GM13977 (cell line): ENCODE measurements at places on chromosomes 5 and 9.

DNA sequence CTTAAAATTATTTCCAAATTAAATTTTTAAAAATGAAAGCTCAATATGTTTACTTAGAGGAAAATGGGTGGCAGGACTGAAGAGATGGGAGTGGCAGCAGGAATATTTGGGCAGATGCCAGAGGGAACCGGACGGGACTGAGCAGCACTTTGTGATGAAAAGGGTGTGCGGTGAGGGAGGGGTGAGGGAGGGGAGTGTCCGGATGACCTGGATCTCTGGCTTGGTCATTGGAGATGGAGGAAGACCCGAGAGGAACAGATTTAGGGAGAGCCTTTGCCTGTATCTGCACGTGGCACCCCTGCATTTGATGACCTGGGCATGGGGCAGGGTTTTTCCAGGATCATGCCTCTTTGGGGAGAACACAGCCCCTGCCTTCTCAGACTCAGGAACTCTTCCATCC lies 201.1 kb upstream of the MVB12B start:
- no peak for DNase-seq

DNA sequence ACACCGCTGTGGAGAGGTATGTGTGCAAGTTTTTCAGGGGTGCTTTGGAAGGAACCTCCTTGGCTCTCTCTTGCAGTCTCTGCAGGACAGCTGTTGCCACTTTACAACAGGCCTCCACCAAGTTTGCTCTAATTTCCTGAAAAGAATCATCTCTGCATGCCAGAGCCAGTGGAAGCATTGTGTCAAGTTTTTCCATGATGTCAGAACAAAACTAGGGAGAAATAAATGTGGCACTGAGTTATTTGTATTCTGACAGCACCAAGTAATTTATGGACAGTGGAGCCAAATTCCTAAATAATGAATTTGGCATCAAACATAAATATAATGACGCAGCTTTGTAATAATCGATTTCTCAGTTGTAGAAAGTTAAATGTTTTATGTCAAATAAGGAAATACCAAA lies 146.9 kb downstream of the KIAA0825 start:
- no peak for DNase-seq

DNA sequence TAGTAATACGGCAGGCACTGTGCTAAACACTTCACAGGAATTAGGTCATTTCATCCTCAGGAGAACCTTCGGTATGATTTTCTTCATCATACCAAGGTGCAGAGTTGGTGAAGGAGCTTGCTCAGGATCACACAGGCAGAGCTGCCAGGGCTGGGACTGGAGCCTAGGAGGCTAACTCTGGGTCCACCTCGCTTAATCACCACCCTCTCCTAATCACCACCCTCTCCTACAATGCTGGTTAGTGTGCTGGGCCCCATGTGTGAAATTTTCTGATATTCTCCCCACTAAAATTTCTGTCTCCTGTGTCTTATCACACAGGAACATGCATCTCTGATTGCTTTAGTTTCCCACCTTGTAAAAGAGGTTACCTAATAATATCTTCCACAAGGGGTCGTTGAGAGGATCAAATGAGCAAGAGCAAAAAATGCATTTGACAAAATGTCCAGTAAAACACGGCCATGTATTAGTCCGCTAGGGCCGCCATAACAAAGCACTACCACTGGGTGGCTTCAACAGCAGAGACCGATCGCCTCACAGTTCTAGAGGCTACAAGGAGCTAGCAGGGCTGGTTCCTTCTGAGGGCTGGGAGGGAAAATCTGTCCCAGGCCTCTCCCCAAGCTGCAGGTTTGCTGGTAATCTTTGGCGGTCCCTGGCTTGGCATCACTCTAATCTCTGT lies 128.2 kb upstream of the NFIB start:
- no peak for DNase-seq

- DNase-seq = no peak
Observed at GRCh38 chr5:169119288-169120048, 181.5 kb downstream of the SLIT3 start.

DNA sequence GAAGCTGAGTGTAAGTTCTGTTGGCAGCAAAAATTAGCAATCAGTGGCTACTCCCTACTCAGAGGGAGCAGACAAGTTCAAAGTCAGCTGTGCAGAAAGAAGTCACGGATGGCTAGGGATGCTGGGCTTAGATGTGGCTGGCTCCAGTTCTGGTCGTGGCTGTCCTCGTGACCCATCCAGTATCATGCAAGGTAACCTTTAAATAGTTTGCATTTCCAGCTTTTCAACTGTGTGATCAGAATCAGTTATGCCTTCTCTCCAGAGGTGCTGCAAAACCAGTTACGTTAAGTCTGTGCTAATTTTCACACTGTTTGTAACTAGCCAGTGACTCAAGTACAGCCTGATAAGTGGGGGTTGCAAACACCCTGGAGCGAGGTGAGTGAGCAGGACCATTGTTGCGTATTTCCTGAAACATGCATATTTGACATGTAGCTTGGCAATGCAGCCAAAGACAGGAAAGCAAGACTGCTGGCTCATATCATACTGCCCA lies 302.4 kb downstream of the ATPSCKMT start:
- no peak for DNase-seq

DNA sequence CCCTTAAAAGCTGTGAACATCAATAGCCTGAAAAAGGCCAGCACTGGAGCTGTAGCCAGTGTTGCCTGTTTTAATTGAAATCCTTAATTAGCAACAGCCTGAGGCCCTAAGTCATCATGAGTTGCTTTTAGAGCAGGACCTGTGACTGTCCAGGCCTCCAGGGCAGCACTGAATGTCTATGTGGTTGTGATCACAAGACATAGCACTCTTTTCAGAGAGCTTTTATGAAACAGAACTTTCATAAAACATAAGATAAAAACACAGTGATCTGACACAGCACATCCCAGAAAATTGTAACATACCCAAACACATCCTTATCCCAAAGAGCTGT lies 85.5 kb upstream of the MYO10 start:
- no peak for DNase-seq

DNA sequence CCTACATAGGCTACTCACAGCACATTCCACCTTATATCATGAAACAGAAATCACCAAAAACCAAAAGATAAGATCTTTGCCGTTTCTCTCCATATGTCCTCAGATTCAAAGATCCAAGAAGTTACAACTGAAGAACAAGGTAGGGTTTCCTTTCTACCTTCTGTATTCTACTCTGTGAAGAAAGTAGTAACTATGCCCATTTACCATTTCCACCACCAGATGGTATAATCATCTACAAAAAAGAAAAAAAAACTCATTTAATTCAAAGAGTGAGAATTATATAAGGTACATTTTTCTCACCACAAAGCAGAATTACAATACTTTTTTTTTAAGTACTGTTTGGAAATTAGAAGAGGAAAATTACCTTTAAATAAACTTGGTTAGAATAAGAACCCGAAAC lies 172.6 kb upstream of the PTGER4 start:
- no peak for DNase-seq

DNA sequence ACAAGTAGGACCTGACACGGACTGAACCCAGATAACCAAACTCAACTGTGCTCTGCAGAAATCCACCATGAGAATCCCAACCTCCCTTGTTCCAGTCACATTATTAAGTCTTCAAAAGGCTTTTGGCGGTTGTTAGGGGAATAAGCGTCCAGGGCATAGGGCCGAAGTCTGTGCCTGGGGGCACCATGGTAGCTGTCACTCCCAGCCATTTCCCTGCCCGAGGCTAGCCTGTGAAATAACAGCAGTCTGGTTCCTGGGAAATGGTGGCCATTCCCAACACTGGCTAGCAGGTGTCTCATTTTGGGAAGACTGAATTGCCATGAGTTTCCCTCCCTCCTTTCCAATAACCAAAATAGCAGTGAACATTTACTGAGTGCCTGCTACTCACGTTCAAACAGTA lies 122.2 kb downstream of the CRB2 start:
- no peak for DNase-seq

- DNase-seq = no peak
Observed at GRCh38 chr5:59348189-59348588, 545.3 kb downstream of the PDE4D start.

GRCh38 chr9:32554107-32554506 lies 1.7 kb upstream of the TOPORS start:
- DNase-seq = no peak

- DNase-seq = no peak
Observed at GRCh38 chr9:78620764-78621163, 323.8 kb downstream of the PSAT1 start.

GRCh38 chr9:114500697-114501292 lies 4.5 kb downstream of the WHRN start:
- no peak for DNase-seq

- no peak for DNase-seq
Observed at GRCh38 chr9:134637696-134638501, 3.7 kb upstream of the COL5A1 start.

DNA sequence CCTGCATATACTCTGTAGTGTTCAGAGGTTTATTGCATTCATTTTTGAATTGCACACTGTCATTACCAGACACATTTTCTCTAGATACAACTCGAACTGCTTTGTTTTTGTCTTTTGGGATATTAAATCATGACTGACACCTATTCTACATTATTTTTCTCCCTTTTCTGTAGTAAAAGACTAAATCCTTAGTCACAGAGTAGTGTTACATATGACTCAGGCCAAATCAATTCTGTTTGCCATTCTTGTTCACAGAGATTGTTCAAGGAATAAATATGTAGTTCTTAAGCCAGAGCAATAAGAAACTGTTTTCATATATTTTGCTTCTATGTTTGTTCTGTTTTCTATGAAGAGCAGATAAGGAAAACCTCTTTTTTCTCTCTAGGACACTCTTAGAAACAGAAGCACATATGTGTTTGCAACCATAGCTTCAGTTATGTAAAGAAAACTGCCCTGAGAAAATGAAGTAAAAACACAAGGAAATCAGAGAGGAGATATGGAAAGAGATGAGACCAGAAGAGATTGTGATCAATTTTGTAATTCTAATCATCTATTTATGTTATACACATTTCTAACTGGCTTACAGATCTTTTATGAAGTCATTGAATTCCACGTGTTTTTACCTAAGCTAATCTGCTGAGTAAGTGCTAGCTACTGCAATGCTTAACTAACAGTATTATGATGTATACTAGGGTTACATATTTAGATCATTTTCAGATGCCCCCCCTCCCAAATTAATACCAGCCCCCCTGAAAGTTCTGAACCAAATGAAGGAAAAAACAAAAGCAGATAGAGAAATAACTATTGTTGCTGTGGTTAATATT lies 1995.6 kb upstream of the CDH6 start:
- DNase-seq = no peak

DNA sequence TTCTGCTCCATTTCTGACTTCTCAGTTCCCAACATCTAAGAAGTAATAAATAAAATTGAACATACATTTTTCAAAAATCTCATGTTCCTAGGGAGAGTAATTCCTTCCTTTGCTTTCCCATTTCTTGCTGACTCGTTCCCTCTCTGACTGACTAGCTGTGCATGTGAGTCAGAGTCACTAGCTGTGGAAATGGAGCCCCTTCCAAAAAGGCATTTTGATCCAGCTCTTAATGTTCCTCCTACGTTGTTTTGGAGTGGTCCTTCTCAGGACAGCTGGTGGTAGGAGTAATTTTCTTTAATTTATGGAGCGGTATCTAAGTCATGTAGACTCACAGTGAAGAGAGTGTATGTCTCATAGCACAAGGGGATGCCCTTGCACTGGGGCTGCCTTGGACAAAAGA lies 460.2 kb downstream of the GADD45G start:
- no peak for DNase-seq

GRCh38 chr9:19116107-19116790 lies 11.0 kb downstream of the PLIN2 start:
- no peak for DNase-seq

DNA sequence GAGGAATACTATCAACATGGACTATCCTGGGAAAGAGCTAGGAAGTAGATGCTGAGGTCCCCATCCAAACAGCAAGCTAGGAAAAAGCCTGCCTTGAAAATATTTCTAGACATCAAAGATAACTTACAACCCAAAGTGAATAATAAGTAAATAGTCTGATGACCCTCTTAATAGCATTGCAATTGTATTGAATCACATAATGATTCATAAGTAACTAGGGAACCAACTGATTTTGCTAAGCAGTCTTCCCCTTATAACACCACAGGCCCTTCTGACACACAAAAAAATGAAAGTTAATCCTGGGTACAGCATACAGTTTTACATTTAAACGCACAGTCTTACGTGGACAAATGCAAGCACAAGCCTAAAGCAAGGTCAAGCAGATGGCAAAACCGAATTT lies 199.3 kb downstream of the RFK start:
- DNase-seq = no peak

DNA sequence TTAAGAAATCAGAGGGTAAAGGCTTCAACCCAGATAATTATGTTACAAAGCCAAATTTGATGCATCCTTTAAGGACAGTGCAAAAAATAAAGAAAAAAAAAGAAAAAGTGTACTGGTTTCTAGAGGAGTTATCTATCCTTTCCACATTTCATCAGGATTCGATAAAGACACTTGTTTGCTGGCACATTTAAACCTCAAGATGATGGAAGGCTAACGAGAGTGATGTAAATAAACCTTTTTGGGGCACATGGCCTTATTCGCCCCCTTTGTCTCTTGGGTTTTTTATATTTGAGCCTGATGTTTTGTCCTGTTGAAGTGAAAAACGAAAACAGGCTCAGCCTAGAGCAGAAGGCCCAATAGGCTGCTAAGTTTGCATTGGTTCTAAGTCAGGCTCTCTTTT lies 416.5 kb downstream of the TAF11L14 start:
- DNase-seq = no peak

DNA sequence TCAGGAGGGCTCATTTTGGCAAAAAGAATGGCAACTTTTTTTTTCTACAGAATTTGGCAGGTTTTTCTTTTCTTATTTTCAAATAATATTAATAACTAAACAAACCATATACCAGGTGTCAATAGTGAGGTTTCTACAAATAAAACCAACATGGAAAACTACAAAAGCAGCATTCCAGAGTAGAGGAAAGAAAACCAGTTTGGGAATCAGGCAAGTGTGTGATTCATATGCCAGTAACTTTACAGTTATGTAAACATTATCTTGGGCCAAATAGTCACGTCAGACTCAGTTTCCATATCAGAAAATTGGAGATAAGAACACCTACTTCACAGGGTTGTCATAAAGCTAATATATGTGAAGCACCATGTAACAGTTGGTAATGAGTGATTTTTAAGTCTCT lies 51.7 kb downstream of the FBXW11 start:
- DNase-seq = no peak

DNA sequence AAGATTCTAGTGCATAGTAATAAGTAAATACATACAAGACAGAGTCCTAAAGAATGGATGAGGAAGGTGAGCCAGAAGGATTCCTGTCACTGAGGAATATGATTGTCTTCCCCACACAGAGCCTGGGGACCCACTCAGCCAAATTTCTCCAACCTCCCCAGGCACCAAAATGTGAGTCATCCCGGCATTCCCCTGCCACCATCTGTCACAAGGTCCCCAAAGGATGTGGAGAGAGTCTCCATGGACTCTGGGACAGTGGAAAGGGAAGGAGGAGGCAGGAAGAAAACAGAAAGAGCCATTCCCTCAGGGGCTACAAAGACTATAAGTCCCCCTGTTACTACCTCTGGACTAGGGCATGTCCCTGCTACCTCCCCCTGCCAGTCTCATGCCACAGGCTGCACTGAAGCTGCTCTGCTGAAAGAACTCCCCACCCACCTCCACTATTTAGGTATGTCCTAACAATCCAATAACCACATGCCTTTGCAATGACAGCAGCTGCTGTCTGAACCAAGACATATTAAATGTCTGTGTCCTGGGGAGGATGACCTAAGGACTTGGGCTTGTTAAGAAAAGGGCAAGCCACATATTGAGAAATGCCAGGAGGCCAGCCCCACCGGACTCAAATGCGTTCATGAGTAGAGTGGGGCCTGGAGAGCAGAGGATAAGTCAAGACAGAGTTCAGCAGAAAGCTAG lies 10.7 kb upstream of the OR5C1 start:
- no peak for DNase-seq

- DNase-seq = no peak
Observed at GRCh38 chr5:15948190-15948589, 231.4 kb downstream of the MARCHF11 start.

GRCh38 chr5:179478624-179479023 lies 71.7 kb upstream of the RUFY1 start:
- DNase-seq = no peak
